ENCODE measurements at places on chromosomes 6 and 20. TPM values are rescaled to one million over a fixed set of nuclear protein-coding genes. Genes with fewer than 3 reads are reported as not detected.

MEI4 gene
- not detected for total RNA-seq

RAMACL gene
- 0.27 TPM for total RNA-seq

TMEM200A gene
- total RNA-seq = 33.1 TPM

MBOAT1 gene
- 32.3 TPM for total RNA-seq

DPM1 gene
- 198 TPM for total RNA-seq

LY6G6F gene
- not detected for total RNA-seq

GNAS-AS1 gene
- total RNA-seq = 1.0 TPM

TMEM217 gene
- total RNA-seq = 1.3 TPM

FOXQ1 gene
- total RNA-seq = not detected

LY6G5C gene
- total RNA-seq = 2.5 TPM

XKR7 gene
- total RNA-seq = 0.05 TPM

C20orf141 gene
- not detected for total RNA-seq

SIM1 gene
- 6.0 TPM for total RNA-seq

BPIFB2 gene
- not detected for total RNA-seq

C6orf15 gene
- not detected for total RNA-seq

COL11A2 gene
- 0.02 TPM for total RNA-seq

AVP gene
- total RNA-seq = not detected

POU5F1 gene
- total RNA-seq = 0.39 TPM

CCM2L gene
- not detected for total RNA-seq

LTB gene
- 4.6 TPM for total RNA-seq

DBNDD2 gene
- total RNA-seq = 17.6 TPM

GFOD1 gene
- 4.7 TPM for total RNA-seq

GTSF1L gene
- not detected for total RNA-seq

ELOVL4 gene
- 2.4 TPM for total RNA-seq

FRK gene
- total RNA-seq = 1.3 TPM

ANKRD66 gene
- total RNA-seq = not detected

TFAP2D gene
- total RNA-seq = not detected

TRAPPC3L gene
- not detected for total RNA-seq

PLN gene
- total RNA-seq = 0.05 TPM

TJAP1 gene
- total RNA-seq = 21.8 TPM

LZTS3 gene
- 8.2 TPM for total RNA-seq

EDN1 gene
- total RNA-seq = 12.5 TPM

TAAR5 gene
- not detected for total RNA-seq

TMC2 gene
- not detected for total RNA-seq

ARFGEF3 gene
- total RNA-seq = 2.2 TPM

NNAT gene
- total RNA-seq = not detected

Measured in M059J (cell line).